ENCODE measurements at places on chromosomes 4 and X.
A peak's percentile ranks its signal among the peaks of the same experiment; 100 is the strongest.

GRCh38 chr4:13511101-13511500 is 27.0 kb upstream of the RAB28 start:
- DNase-seq, result no peak

GRCh38 chrX:43970528-43970927 is 2.7 kb downstream of the NDP start:
- no peak for DNase-seq

GRCh38 chr4:1643971-1644735 is 40.0 kb downstream of the FAM53A start:
- DNase-seq, result no peak

DNA sequence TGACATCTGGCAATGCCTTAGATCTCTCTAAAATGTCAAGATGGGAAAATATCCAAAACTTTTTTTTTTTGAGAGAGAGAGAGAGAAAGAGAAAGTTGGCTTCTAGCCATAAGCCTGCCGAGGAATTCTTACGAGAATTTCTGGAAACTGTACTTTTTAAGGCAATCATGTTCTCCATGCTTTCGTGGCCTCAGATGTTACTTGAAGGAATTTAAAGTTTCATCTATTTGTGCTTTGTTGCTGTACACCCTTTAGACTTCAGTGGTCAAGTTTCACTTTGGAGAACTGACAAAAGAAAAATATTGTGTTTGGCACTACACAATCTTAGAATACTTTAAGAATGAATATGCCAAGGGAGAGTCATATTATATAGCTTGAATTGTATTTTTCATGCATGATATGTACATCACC is 53.9 kb downstream of the FAT4 start:
- no peak for DNase-seq

DNA sequence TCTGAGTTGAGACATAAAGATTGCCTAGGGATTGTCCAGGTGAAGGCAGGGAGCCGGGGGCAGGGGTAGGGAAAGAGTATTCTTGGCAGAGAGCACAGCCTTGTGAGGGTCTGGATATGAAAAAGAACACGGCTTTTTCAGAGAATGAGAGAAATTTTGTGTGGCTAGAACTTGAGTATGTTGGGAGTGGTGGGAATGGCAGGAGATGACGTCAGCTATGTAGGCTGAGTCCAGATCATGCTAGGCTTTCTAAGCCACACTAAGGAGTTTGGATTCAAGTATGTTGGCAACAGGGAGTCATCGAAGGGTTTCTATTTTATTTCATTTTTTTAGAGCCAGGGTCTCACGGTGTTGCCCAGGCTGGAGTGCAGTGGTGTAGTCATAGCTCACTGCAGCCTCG is 40.0 kb downstream of the SH2D1A start:
- no peak for DNase-seq

GRCh38 chr4:145440292-145441007 is 41.2 kb upstream of the SMAD1 start:
- no peak for DNase-seq

DNA sequence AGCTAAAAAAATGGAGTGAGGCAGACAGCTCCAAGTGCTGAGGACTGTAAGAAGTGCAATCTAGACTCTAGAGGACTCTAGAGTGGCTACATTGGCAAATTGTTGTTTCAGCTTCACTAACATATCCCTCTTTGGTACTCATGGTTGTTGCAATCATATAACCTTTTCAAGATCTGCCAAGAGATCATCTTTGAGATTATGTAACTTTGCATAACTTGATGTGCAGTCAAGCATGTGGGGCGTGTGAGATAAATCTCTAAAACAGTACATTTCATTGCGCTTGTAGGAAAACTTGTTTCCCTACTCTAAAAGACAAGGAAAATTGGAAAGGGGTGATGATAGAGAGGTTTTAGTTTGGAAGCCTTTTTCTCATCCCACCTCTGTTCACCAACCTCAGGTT is 11.2 kb upstream of the BRS3 start:
- DNase-seq, result no peak

GRCh38 chr4:1192493-1193205 is 20.3 kb upstream of the SPON2 start:
- DNase-seq, result peak; percentile 1

Measured in stimulated activated CD4-positive, alpha-beta T cell treated with anti-CD3 and anti-CD28 coated beads, Interleukin-4, amount 100 ng/mL, for 1 hour (primary cell).